Activated naive CD4-positive, alpha-beta T cell treated with anti-CD3 and anti-CD28 coated beads for 36 hours (primary cell): ENCODE measurements at places on chromosomes 4 and X. TPM values are rescaled to one million over a fixed set of nuclear protein-coding genes. Genes with fewer than 3 reads are reported as not detected.

GRCh38 chrX:32745323-32745722, 466.0 kb downstream of the DMD start:
- H3K4me3 ChIP-seq, result no peak overlapping the region
- H3K4me1 ChIP-seq, result no peaks in the 10 kb centered on the region
- DNase-seq, result no peak
- H3K36me3 ChIP-seq, result no peaks in the 10 kb centered on the region
- no peaks in the 10 kb centered on the region for H3K27me3 ChIP-seq

AASDH gene
- 17.0 TPM for total RNA-seq

- H3K27me3 ChIP-seq, result no peaks in the 10 kb centered on the region
- no peak overlapping the region for H3K27ac ChIP-seq
- no peak overlapping the region for H3K4me3 ChIP-seq
- no peaks in the 10 kb centered on the region for H3K4me1 ChIP-seq
- no peak for DNase-seq
Measured at GRCh38 chrX:67351411-67351810, 192.4 kb upstream of the AR start.

SH2D1A gene
- 17.0 TPM for total RNA-seq

GRCh38 chr4:91826186-91826585, 477.6 kb upstream of the GRID2 start:
- no peak for DNase-seq
- H3K27ac ChIP-seq, result no peak overlapping the region
- H3K36me3 ChIP-seq, result peaks cover 2% of the 10 kb centered on the region

GRCh38 chr4:48247142-48247877, 22.3 kb downstream of the TEC start:
- H3K4me3 ChIP-seq, result no peak overlapping the region
- H3K27ac ChIP-seq, result no peak overlapping the region
- peaks cover 3% of the 10 kb centered on the region for H3K4me1 ChIP-seq
- no peak for DNase-seq
- H3K27me3 ChIP-seq, result no peaks in the 10 kb centered on the region

DNA sequence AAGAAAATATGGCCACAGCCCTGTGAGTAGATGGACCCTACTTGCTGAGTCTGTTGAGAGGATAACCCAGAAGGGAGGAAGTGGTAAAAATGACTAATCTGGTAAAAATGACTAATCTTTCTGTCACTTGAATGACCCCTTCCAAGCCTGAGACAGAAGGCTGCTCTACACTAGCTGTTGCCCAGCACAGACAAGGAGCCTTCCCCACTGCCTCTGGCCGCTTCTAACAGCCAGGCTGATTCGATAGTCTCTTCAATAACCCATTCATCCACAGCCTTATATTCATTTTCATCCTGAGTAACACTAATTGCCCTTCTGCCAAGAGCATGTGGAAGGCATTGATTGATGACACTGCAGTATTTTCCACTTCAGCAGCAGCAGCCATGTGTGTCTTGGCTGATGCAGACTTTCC, 18.4 kb downstream of the MAGEB17 start:
- H3K27ac ChIP-seq, result no peak overlapping the region
- DNase-seq, result no peak
- no peak overlapping the region for H3K4me3 ChIP-seq

LANCL3 gene
- 0.02 TPM for total RNA-seq

ANOS1 gene
- total RNA-seq, result not detected

DNA sequence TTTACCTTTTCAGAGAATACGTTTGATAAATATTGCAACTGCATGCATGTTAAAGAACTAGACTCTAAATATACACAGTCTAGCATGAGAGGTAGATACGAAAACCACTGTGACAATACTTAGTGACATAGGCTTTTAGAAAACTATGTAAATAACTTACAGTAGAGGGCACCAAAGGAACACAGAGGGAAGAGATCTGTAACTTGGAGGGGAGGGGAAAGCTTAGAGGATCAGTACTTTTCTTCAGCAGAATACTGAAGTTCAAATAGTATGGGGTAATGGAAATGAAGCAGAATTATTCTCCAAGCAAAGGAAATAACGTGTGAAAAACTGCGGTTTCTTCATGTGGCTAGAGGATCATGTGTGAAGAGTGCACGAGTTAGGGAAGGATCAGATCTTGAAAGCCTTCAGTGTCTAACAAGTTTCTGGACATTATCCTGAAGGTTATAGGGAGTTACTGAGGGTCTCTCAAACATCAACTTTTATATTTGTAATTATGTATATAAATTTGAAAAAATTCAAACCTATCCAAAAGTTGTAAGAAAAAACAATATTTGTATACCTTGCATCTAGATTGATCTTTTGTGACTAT, 264.3 kb downstream of the NPFFR2 start:
- DNase-seq, result no peak
- H3K4me1 ChIP-seq, result no peaks in the 10 kb centered on the region
- no peak overlapping the region for H3K4me3 ChIP-seq

- H3K4me3 ChIP-seq, result no peak overlapping the region
- H3K27me3 ChIP-seq, result peaks cover 2% of the 10 kb centered on the region
Measured at GRCh38 chr4:140109737-140110136, 44.2 kb downstream of the MAML3 start.

ASMT gene
- not detected for total RNA-seq

GRCh38 chr4:74541667-74542066, 96.7 kb downstream of the AREG start:
- H3K27ac ChIP-seq, result no peak overlapping the region
- peaks cover 4% of the 10 kb centered on the region for H3K4me1 ChIP-seq
- H3K4me3 ChIP-seq, result no peak overlapping the region
- H3K36me3 ChIP-seq, result no peaks in the 10 kb centered on the region

GRCh38 chrX:1577845-1578244, 13.6 kb upstream of the AKAP17A start:
- H3K27ac ChIP-seq, result no peak overlapping the region
- H3K4me3 ChIP-seq, result no peak overlapping the region
- no peaks in the 10 kb centered on the region for H3K27me3 ChIP-seq
- no peaks in the 10 kb centered on the region for H3K36me3 ChIP-seq

RS1 gene
- not detected for total RNA-seq

- DNase-seq, result peak; percentile 8
- H3K4me3 ChIP-seq, result no peak overlapping the region
- no peaks in the 10 kb centered on the region for H3K36me3 ChIP-seq
- H3K27ac ChIP-seq, result no peak overlapping the region
- H3K27me3 ChIP-seq, result no peaks in the 10 kb centered on the region
Measured at GRCh38 chrX:47283015-47283771, 50.4 kb downstream of the USP11 start.

DNA sequence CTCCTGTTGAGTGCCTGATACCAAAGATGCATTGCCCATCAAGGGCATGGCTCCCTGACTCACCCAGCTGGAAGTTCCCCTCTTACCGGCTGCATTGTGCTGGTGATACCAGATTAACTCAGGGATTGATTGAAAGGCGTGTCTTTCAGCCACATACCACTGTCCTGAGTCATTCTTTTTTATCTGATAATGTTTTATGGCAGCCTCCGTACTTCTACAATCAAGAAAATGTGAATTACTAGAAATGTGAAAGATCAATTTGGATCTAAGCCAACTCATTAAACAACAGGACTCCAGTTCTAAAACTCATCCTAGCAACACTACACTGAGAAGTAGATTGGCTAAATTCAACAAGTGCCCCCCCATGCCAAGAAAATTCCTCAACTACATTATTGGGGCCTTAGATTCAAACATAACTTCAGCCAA, 40.0 kb downstream of the TXK start:
- H3K36me3 ChIP-seq, result peaks cover 5% of the 10 kb centered on the region
- H3K27ac ChIP-seq, result peak overlapping the region; percentile 61
- H3K27me3 ChIP-seq, result no peaks in the 10 kb centered on the region
- peak; percentile 78 for DNase-seq

MGAT4D gene
- not detected for total RNA-seq

DNA sequence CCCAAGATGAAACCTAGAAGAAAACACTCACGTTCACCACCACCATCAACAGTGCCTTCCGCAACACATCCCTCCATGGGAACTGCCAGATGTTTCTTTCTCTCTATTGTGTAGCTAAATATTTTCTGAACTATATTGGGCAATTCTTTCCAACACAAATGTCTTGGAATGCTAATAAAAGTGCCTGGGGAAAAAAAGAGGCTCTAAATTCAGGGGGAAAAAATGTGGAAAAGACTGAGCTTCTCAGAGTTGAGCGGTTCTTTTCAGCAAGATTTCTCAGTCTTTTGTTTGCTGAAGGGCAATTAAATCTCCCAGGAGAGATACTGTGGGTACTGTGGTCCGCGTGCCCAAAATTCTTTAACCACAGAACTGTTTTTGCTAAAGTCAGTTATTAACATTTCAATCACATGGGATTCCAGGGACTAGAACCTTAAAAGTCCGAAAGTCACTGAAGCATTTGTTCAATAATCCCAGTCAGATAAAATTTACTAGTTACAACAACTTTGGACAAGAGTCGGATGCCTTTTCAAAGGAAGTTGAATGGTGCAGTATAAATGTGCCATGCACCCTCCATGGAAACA, 51.9 kb upstream of the DHRSX start:
- H3K4me1 ChIP-seq, result no peaks in the 10 kb centered on the region
- H3K27me3 ChIP-seq, result peaks cover 13% of the 10 kb centered on the region
- H3K4me3 ChIP-seq, result no peak overlapping the region
- no peak overlapping the region for H3K27ac ChIP-seq
- no peak for DNase-seq

DNA sequence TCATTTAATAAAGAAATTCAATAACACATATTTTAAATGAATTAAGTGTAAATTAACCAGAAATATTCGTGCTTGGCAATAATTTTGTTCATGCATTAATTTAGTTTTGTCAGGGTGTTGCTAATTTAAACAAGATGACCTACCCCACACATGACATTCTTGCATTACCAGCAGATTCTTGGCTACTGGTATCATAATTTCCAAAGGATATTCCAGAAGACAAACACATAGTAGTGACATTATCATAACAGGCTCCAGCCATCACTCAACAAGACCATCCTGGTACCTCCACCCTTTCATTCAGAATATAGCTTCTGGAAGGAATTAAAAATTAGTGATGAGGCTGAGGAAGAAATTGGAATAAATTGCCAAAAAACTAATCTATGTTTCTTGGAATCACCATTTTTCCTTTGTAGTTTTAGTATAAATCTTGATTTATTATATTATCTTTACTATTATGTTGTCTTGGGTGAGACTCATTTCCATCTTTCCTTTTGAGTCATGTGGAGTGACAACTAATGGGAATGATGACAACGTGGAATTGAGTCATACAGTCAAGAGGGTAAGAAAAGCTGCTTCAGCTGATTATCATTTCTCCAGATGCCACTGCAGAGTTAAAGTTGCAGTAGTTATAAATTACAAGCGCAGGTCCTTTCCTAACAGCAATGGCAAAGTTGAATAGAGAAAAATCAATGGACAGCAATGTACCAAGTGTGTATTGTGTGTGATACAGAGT, 30.9 kb upstream of the HHIP start:
- no peak overlapping the region for H3K4me3 ChIP-seq
- no peaks in the 10 kb centered on the region for H3K27me3 ChIP-seq
- no peaks in the 10 kb centered on the region for H3K4me1 ChIP-seq
- no peak for DNase-seq
- H3K27ac ChIP-seq, result no peak overlapping the region
- H3K36me3 ChIP-seq, result no peaks in the 10 kb centered on the region

GRCh38 chr4:143025081-143025704, 159.5 kb upstream of the USP38 start:
- H3K4me1 ChIP-seq, result peaks cover 3% of the 10 kb centered on the region
- no peak overlapping the region for H3K4me3 ChIP-seq

GRCh38 chr4:4430492-4431195, 43.7 kb downstream of the NSG1 start:
- peak; percentile 69 for DNase-seq
- no peaks in the 10 kb centered on the region for H3K27me3 ChIP-seq
- no peak overlapping the region for H3K4me3 ChIP-seq
- H3K36me3 ChIP-seq, result peaks cover 2% of the 10 kb centered on the region
- no peak overlapping the region for H3K27ac ChIP-seq

PIN4 gene
- 5.6 TPM for total RNA-seq

CXCL11 gene
- total RNA-seq, result not detected

- peaks cover 2% of the 10 kb centered on the region for H3K36me3 ChIP-seq
- H3K27me3 ChIP-seq, result no peaks in the 10 kb centered on the region
- no peak for DNase-seq
- peaks cover 30% of the 10 kb centered on the region for H3K4me1 ChIP-seq
- H3K27ac ChIP-seq, result no peak overlapping the region
Measured at GRCh38 chrX:46703980-46704379, 54.9 kb downstream of the SLC9A7 start.

GRCh38 chrX:110178179-110178865, 139.6 kb downstream of the AMMECR1 start:
- no peak overlapping the region for H3K4me3 ChIP-seq
- H3K27ac ChIP-seq, result no peak overlapping the region
- peaks cover 3% of the 10 kb centered on the region for H3K4me1 ChIP-seq
- no peak for DNase-seq
- H3K27me3 ChIP-seq, result no peaks in the 10 kb centered on the region

ARL13A gene
- not detected for total RNA-seq

DNA sequence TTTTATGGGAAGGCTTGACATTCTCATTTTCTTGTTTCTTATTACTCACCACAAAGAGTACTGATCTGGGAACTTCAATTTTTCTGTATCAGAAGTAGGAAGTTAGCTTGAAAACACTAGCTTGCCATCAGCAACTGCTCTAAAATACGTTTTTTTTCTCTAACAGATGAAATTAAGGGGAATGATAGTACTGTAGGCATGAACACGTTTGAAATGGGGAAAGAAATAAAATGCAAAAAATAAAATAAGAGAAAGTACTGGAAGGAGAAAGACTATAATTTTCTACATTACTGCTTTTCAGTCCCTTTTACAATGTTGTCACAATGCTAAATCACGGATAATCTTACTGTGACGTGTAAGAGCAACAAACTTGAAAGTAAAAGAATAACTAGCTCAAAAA, 1.5 kb downstream of the RADX start:
- H3K4me3 ChIP-seq, result peak overlapping the region; percentile 87
- no peaks in the 10 kb centered on the region for H3K27me3 ChIP-seq
- H3K4me1 ChIP-seq, result peaks cover 8% of the 10 kb centered on the region
- H3K36me3 ChIP-seq, result no peaks in the 10 kb centered on the region
- H3K27ac ChIP-seq, result no peak overlapping the region

- peak overlapping the region; percentile 85 for H3K4me3 ChIP-seq
- H3K4me1 ChIP-seq, result peaks cover 34% of the 10 kb centered on the region
- H3K36me3 ChIP-seq, result peaks cover 37% of the 10 kb centered on the region
- DNase-seq, result peak; percentile 81
- peak overlapping the region; percentile 94 for H3K27ac ChIP-seq
Measured at GRCh38 chrX:53716328-53717088, 30.0 kb upstream of the HUWE1 start.

SOWAHB gene
- total RNA-seq, result not detected

DNA sequence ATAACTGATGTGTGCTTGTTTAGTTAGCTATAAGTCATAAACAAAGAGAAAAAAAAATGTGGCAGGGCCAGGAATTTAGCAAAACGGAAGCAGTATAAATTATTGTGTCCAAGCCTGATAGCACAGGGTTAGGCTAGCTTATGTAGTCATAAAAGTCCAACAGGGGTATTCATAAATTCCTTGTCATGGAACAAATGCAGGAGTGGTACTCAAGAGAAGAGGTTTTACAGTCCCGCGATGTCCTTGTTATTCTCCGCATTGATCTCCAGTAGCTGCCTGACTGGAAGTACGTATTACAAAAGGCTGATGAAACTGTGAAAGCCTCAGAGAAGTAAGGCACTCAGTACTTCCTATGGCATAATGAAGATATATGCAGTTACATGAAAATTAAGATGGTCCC, 336.9 kb upstream of the TRAM1L1 start:
- no peaks in the 10 kb centered on the region for H3K27me3 ChIP-seq
- no peaks in the 10 kb centered on the region for H3K4me1 ChIP-seq
- no peak for DNase-seq
- H3K27ac ChIP-seq, result no peak overlapping the region
